ENCODE measurements at places on chromosomes 7 and 10. TPM values are rescaled to one million over a fixed set of nuclear protein-coding genes. Genes with fewer than 3 reads are reported as not detected.

DYNC1I1 gene
- total RNA-seq, result 0.10 TPM

LEP gene
- total RNA-seq, result not detected

POU6F2 gene
- not detected for total RNA-seq

CXCL12 gene
- total RNA-seq, result not detected

ZNF273 gene
- 5.5 TPM for total RNA-seq

PSMA2 gene
- 180 TPM for total RNA-seq
